ENCODE measurements at places on chromosomes 2 and 18. TPM values are rescaled to one million over a fixed set of nuclear protein-coding genes. Genes with fewer than 3 reads are reported as not detected.

Gene CNNM4
- total RNA-seq, result 4.4 TPM

Gene CYTIP
- 3.1 TPM for total RNA-seq

Gene KCNG2
- 0.68 TPM for total RNA-seq

Gene CPLX4
- total RNA-seq, result not detected

Gene EPC2
- total RNA-seq, result 27.4 TPM

Gene DNAJC5G
- 2.0 TPM for total RNA-seq

Gene SPHKAP
- total RNA-seq, result not detected

Gene POTEE
- total RNA-seq, result 0.11 TPM

Gene DSG1
- total RNA-seq, result not detected

Gene SERPINB12
- not detected for total RNA-seq

DNA sequence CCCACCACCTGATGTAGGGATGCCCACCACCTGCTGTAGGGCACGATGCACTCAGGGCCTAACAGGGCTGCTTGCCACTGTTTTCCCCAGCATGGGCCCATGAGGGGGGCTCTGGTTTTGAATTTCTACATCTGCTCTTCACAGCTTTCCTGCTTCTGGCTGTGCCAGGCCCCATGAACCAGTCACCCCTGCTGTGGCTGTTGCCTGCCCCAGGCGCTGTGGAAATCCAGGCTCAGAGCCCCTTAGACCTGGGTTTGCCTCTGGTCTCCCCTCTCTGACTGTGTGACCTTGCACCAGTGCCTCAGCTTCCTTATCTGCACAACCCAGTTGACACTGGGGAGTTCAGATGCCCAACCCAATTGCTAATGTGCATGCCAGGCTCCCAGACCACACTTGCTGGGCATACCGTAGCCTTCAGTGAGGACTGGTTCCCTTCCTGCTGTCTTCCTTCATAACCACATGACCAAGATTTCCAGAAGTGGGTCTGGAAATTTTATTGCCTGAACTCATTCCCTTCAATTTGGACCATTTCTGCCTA is 6.0 kb upstream of the MLPH start:
- H3K4me3 ChIP-seq, result no peak overlapping the region
- H3K4me1 ChIP-seq, result no peaks in the 10 kb centered on the region
- H3K27me3 ChIP-seq, result peaks cover 5% of the 10 kb centered on the region

DNA sequence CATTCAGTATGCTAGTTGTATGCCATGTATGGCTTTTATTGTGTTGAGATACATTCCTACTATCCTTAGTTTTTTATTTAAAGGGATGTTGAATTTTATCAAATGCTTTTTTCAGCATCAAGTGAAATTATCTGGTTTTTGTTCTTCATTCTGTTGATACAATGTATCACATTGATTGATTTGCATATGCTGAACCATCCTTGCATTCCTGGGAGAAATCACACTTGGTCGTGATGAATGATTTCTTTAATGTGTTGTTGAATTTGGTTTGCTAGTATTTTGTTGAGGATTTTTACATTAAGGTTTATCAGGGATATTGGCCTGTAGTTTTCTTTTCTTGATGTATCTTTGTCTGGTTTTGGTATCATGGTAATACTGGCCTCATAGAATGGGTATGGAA is 49.7 kb downstream of the CD28 start:
- H3K27ac ChIP-seq, result no peak overlapping the region
- no peaks in the 10 kb centered on the region for H3K27me3 ChIP-seq
- no peaks in the 10 kb centered on the region for H3K36me3 ChIP-seq

DNA sequence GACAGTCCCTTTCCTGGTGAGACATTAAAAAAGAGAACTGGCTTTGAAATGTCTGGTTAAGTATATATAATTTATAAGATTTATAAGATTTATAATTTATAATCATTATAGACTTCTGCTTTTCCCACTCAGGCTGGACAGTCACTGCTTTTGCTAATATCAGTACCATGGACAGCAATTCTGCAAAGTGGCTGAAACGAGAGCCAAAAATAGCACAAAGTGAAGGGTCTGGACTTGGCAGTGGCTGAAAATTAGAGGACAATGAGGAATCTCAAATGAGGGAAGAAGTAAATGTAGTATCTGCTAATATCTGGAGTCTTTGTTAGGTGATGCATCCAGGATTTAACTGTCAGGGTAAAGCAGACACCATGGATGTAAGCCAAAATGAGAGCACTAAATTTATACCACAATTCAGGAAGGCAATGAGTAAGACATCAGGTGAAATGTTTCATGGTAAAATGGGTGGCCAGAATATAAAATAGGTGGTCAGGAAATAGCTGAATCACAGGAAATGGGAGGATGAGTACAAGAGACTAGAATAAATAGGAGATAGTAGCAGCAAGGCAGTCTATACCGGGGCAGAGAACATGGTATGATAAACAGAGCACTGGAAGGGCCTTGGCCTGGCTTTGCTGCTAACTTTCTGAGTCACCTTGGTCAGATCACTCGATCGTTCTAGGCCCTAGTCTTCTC is 39.6 kb upstream of the BOD1L2 start:
- no peaks in the 10 kb centered on the region for H3K36me3 ChIP-seq
- no peak overlapping the region for H3K4me3 ChIP-seq
- no peak for DNase-seq
- H3K27me3 ChIP-seq, result no peaks in the 10 kb centered on the region

GRCh38 chr2:138712212-138712979 is 67.8 kb downstream of the NXPH2 start:
- H3K4me3 ChIP-seq, result no peak overlapping the region
- peaks cover 18% of the 10 kb centered on the region for H3K4me1 ChIP-seq
- no peaks in the 10 kb centered on the region for H3K27me3 ChIP-seq
- H3K27ac ChIP-seq, result no peak overlapping the region

DNA sequence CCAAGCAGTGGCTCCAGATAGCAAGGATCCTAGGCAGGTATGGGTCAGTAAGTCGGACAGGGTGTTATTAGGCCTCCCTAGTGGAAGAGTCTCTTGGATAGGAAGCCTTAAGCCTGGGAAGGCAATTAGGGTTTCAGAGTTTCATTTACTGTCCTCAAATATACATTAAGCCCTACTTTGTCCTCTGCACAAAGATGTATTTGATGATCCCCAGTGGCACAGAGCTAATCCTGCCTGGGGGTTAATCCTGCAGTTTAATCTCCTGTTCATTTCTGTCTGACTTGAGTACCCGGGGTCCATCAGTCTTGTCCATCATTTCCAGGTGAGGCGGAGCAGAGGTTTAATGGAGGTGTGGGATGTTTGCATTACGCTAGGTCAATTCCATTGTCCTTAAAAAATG is 62.0 kb downstream of the MTCL1 start:
- no peak overlapping the region for H3K27ac ChIP-seq
- H3K4me1 ChIP-seq, result no peaks in the 10 kb centered on the region
- H3K27me3 ChIP-seq, result no peaks in the 10 kb centered on the region

GRCh38 chr2:192471982-192472381 is 277.2 kb upstream of the TMEFF2 start:
- DNase-seq, result no peak
- H3K4me3 ChIP-seq, result no peak overlapping the region
- no peaks in the 10 kb centered on the region for H3K27me3 ChIP-seq
- H3K36me3 ChIP-seq, result no peaks in the 10 kb centered on the region
- H3K4me1 ChIP-seq, result no peaks in the 10 kb centered on the region

DNA sequence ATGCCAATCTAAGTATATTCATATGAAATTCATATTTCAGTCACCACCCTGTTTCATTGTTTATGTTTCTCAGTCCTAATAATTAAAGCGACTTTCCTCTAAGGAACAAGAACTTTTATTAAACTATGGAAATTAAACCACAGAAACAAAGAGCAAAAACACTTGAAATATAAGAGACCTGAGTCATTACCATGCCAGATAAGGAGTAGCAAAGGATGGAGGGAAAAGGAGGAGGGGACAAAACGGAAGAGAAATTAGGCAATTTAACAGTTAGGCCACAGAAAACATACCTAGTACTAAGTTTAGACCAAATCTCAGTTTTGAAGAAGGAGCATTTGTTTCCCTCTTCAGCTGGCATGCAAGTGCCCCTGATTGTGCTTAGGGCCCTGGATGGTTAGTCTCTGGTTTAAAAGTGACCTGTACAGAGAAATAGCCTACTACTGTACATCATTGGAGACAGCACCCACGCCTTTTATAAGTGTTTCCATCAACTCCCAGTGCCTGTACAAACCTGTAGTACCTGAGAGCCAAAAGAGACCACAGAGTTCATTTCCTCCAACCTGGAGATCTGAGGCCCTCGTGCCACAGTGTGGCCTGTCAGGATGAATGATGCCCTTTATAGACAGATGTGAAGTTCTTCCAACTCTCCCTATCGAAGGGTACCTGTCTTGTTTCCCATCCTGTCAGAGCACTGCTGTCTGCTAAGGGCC is 74.5 kb downstream of the SPATS2L start:
- peak overlapping the region; percentile 73 for H3K27ac ChIP-seq
- no peaks in the 10 kb centered on the region for H3K27me3 ChIP-seq
- H3K4me1 ChIP-seq, result peaks cover 9% of the 10 kb centered on the region
- no peak for DNase-seq
- no peak overlapping the region for H3K4me3 ChIP-seq

DNA sequence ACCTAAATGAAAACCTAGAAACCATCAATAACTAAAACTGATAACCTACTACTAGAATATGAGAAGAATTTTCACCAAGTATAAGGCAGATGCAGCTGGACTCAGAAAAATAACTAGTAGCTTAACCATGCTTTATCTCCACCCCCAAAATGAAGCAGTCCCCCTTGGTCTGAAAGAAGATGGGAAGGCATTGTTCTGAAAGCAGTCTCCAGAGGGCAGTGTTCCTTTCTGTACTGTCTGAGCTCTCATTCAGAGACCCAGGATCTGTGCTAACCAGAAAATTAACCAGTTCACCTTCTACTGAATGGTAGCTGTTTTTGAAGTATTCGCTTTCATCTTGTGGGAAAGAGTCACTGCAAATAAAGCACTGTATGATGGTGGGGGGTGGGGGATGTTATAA is 273.0 kb downstream of the PDE11A start:
- H3K36me3 ChIP-seq, result no peaks in the 10 kb centered on the region
- H3K4me1 ChIP-seq, result no peaks in the 10 kb centered on the region
- H3K27me3 ChIP-seq, result no peaks in the 10 kb centered on the region
- H3K27ac ChIP-seq, result no peak overlapping the region

DNA sequence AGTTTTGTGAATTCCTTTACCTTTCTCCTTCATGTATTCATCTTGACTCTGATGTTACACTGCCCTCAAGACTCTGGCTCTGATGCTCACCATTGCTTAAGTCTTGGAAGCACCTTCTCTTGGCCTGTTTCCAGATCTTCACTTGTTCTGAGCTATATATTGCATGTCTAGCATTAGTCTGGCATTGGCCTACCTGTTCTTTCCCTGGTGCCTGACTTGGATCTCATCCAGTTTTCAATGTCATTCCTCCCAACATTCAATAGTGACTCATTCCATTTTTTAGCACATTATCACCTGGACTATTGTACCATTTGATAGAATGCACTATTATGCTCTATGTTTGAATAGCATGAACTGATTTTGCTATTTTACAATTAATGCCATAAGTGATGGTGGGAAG is 127.3 kb upstream of the NYAP2 start:
- DNase-seq, result no peak
- H3K27ac ChIP-seq, result no peak overlapping the region
- no peaks in the 10 kb centered on the region for H3K36me3 ChIP-seq
- H3K27me3 ChIP-seq, result no peaks in the 10 kb centered on the region
- no peaks in the 10 kb centered on the region for H3K4me1 ChIP-seq

GRCh38 chr2:23762141-23762540 is 164.8 kb downstream of the ATAD2B start:
- peaks cover 18% of the 10 kb centered on the region for H3K4me1 ChIP-seq
- H3K27ac ChIP-seq, result no peak overlapping the region
- H3K4me3 ChIP-seq, result no peak overlapping the region
- DNase-seq, result no peak
- no peaks in the 10 kb centered on the region for H3K36me3 ChIP-seq

DNA sequence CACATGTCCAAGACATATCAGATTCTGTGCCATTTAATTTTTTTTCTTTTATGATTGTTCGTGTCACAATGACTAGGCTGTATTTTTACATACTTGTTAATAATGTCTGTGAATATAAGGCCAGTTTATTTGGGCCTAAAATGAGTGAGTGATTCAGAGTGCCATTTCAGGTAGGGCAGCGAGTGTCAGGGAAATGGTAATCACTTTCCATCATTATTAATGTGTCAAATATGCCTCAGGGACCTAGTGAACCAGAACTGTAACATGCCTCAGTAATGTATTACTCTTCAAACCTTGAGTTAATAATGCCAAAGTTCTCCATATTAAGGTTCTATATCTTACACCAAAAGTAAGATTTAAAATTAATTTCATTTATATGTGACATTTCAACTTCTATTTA is 8.6 kb downstream of the FAM171B start:
- H3K36me3 ChIP-seq, result no peaks in the 10 kb centered on the region
- no peak overlapping the region for H3K27ac ChIP-seq
- no peak for DNase-seq
- H3K27me3 ChIP-seq, result no peaks in the 10 kb centered on the region
- H3K4me3 ChIP-seq, result no peak overlapping the region
- H3K4me1 ChIP-seq, result no peaks in the 10 kb centered on the region

DNA sequence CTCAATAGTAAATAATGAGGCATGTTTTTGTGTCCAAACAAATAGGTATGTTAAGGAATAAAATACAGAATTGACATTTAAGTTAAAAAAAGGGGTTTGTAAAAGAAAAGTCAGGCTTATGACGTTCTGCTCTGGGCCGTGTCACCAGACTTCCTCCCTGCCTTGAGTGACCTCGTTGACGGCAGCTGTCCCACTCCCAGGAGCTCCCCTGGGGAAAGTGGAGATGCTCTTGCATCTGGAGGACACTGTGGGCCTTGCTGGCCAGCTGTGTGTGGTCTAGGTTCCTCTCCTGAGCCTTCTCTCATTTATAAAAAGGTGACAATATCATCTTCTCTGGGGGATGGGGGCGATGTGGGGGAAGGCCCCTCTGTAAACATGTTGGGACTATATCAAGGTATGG is 196.2 kb downstream of the CLIP4 start:
- H3K4me1 ChIP-seq, result peaks cover 4% of the 10 kb centered on the region
- H3K36me3 ChIP-seq, result no peaks in the 10 kb centered on the region
- no peak overlapping the region for H3K27ac ChIP-seq
- no peak overlapping the region for H3K4me3 ChIP-seq
- DNase-seq, result no peak

- no peak overlapping the region for H3K27ac ChIP-seq
- H3K27me3 ChIP-seq, result no peaks in the 10 kb centered on the region
- H3K4me3 ChIP-seq, result no peak overlapping the region
- no peak for DNase-seq
These were observed 5.6 kb upstream of the SMIM21 start for GRCh38 chr18:75433098-75433497.

DNA sequence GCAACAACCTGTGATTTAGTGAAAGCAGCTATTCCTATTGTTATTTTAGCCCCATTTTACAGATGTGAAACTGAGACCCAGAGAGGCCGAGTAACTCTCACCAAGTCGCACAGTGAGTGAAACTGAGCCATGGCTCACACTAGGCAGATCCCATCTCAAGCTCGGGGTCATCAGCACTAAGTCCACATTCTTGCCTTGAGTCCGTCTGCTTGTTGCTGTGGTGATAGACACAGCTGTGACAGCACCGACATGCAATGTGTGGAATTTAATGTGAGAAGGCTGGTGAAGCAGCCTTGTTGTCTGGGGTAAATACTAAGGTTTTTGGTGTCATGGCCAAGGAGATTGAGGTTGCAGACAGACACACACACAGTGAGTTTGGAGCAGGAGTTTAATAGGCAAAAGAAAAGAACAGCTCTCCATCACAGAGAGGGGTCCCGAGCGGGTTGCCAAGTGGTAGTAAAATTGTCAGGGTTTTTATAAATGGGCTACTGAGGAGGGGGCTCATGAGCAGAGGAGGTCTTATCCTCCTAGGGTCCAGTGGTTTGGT is 40.2 kb upstream of the GMCL1 start:
- no peaks in the 10 kb centered on the region for H3K27me3 ChIP-seq
- no peak overlapping the region for H3K4me3 ChIP-seq
- no peak for DNase-seq
- H3K27ac ChIP-seq, result peak overlapping the region; percentile 44
- no peaks in the 10 kb centered on the region for H3K36me3 ChIP-seq
- peaks cover 14% of the 10 kb centered on the region for H3K4me1 ChIP-seq

Data from adrenal gland (tissue), 19 donors.